ENCODE measurements at places on chromosomes 11 and 22.

DNA sequence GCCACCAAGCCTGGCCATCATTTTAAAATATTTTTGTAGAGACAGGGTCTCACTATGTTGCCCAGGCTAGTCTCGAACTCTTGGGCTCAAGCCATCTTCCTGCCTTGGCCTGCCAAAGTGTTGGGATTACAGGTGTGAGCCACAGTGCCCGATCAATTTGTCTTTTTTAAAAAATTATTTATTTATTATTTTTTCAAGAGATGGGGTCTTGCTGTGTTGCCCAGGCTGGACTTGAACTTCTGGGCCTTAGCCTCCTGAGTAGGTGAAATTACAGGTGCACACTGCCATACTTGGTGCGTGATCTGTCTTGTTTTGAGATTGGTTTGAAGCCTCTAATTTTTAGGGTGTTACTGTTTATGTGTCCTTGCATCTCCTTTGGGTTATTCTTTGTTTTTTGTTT, 10.2 kb downstream of the CABIN1 start:
- DNase-seq: no peak

GRCh38 chr11:96318850-96319249, 24.1 kb downstream of the MAML2 start:
- no peak for DNase-seq

GRCh38 chr22:11360632-11361031, 4167.4 kb upstream of the OR11H1 start:
- DNase-seq: no peak

DNA sequence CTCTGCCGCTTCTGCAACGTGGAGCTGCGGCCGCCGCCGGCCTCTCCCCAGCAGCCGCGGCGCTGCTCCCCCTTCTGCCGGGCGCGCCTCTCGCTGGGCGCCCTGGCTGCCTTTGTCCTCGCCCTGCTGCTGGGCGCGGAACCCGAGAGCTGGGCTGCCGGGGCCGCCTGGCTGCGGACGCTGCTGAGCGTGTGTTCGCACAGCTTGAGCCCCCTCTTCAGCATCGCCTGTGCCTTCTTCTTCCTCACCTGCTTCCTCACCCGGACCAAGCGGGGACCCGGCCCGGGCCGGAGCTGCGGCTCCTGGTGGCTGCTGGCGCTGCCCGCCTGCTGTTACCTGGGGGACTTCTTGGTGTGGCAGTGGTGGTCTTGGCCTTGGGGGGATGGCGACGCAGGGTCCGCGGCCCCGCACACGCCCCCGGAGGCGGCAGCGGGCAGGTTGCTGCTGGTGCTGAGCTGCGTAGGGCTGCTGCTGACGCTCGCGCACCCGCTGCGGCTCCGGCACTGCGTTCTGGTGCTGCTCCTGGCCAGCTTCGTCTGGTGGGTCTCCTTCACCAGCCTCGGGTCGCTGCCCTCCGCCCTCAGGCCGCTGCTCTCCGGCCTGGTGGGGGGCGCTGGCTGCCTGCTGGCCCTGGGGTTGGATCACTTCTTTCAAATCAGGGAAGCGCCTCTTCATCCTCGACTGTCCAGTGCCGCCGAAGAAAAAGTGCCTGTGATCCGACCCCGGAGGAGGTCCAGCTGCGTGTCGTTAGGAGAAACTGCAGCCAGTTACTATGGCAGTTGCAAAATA, 816 bp downstream of the PDE3B start:
- DNase-seq: no peak

DNA sequence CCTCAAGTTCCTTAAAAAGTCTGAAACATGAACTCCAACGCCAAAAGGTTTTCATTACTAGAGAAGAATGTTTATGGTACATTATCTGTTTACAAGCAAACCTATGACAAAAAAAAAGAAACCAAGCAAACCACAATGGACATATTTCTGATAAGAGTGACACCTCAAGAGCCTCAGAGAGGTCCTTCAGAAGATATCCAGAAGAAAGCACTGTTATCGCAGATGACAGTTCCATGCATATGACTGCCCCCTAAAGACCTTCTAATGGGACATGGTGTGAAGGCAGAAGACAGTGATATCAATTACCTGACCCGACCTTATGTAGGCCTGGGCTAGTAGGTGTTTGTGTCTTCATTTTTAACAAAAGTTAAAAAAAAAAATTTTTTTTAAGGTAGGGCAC, 3.1 kb downstream of the HDHD5 start:
- DNase-seq: no peak

DNA sequence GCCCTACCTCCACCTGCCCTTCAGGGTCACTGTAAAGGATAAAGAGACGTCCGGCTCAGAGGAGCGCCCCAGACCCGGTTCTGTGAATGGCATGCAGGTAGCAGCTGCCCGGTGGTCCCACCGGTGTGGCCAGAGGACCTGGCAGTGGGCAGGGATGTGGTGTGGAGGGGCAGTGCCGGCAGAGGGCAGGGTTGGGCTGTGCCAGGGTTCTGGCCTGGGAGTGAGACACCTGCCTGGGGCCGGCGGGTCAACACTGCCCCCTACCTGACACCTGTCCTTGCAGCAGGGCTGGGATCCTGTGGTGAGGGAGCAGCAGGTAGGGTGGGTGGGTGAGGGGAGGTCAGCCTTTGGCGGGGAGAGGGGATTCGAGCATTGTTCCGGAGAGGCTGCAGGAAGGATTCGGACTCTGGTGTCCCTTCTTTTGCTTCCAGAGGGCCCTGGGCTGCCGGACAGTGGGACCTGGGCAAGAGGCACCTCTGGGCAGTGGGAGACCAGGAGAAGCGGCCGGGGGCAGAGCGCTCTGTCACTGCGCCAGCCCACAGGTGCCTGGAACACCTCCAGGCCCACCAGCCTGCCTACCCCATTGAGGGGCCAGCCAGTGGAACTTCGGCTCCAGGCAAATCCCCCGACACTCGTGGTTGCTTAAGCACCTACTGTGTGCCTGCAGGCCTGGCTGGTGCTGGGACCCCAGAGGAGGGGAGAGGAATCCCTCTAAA, 1.6 kb upstream of the PHLDA2 start:
- peak; percentile 73 for DNase-seq

GRCh38 chr11:35272391-35272902, 133.5 kb downstream of the CD44 start:
- no peak for DNase-seq

- DNase-seq: no peak
Observed at GRCh38 chr11:41920374-41920773, 460.9 kb upstream of the LRRC4C start.

DNA sequence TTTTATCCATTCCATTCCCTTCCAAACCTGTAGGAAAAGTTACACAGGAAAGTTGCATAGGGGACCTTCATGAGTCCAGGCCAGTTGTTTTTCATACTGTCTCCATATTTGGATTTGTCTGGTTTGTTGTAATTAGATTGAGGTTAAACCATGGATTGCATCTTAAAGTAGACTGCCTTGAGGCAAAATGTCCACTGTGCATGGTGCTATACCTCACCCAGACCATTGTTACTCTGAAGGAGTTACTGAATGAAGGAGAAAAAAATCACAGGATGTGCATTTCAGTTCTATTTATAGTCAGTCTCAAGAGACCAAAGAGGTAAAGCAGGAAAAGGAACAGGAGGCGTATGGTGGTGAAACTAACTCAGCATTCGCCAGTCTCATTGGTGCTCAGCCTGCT, 29.6 kb upstream of the L3MBTL2 start:
- no peak for DNase-seq

- DNase-seq: no peak
Observed at GRCh38 chr22:45336971-45337431, 27.3 kb downstream of the FAM118A start.

DNA sequence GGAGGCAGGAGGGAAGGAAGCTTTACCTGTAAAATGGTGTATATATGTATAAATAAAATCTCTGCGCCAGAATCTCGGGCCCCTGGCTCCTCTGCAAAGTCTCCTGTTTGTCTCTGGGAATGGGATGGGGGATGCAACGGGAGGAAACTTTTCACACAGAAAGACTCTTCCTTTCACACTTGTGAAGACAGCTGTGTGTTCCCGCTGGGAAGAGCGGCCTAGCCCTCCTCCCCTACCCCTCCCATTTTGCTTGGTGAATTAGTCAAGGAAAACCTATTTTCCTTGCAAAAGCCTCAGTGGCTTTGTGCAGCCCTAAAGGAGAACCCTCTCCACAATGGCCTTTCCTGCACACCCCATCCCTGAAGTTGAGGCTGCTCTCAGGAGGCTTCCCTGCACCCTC, 9.4 kb upstream of the IGF2 start:
- no peak for DNase-seq

DNA sequence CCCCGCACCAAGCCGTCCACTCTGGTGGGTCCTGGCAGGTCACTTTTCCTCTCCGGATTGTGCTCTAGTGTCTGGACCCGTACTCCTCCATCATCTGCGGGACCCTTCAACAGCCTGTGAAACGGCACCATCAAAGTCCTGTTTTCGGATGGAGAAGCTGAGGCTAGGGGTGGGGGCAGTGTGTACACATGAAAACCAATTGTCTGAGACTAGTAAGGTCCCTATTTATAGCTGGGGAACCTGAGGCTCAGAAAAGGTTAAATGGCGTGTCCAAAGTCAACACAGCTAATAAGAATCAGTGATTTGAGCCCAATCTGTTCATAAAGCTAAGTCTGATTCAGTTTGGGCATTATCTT, 668 bp upstream of the LRRC32 start:
- DNase-seq: no peak

DNA sequence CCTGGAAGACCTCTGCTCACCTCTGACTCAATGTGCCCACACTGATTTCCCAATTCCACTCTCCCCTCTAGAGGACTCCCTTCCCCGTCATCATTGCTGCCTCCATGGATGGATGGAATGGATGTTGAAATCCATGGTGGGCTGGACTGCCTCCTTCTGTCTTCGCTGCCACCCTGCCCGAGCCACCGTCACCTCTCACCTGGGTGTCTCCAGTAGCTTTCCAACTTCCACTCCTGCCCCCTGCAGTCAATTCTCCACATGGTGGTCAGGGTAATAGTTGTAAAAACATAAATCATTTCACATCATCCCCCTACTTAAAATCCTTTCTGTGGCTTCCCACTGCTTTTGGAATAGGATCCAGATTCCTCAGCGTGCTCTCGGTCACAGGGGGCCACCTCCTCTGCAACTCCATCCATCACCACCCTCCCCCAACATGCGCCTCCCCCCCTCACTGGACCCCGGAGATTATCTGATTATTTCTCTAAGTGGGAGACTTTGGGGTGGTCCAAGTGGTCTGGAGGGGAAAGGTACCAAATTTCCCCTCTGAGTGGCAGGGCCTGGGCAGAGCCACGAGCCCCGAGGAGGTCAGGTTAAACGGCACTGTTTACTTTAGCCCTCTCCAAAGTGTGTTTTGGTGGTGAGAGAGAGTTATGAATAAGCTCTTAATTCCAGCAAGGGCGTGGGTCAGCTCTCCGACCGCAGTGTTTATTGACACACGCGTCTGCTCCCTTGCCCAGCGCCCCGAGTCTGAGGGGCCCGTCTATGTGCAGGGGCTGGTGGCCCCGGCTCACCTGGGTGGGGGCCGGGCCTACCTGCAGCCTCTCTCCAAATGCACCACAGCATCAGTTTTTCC, 313.7 kb downstream of the MN1 start:
- no peak for DNase-seq

GRCh38 chr22:43811777-43812148, 342 bp downstream of the EFCAB6 start:
- peak; percentile 70 for DNase-seq

Measured in hematopoietic multipotent progenitor cell treated with erythropoietin and hydrocortisone succinate and interleukin-3 and kit ligand, for 17 days (in vitro differentiated cells).